ENCODE measurements at places on chromosomes 2 and 18. TPM values are rescaled to one million over a fixed set of nuclear protein-coding genes. Genes with fewer than 3 reads are reported as not detected.

- DNase-seq: no peak
Measured at GRCh38 chr2:43192744-43193651, 33.4 kb downstream of the ZFP36L2 start.

DNA sequence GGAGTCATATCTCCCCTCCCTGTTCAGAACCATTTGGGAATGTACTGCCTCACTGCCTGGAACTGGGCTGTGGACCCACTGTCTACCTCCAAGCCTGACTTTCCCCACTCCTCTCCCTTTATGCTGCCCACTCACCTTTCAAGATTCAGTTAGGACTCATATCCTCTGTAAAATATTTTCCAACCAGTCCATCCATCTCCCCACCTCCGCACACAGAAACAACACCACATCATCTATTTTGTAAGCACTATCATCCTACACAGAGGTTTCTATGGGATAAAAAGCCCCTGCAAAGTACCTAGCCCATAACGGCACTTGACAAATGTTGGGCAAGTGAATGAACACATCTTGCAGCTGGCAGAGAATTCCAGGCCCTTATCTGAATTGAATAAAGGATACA is 250.8 kb downstream of the ANAPC1 start:
- no peak for DNase-seq

PHLPP1 gene
- total RNA-seq: 11.9 TPM

- no peak for DNase-seq
Measured at GRCh38 chr2:128549094-128549493, 230.4 kb upstream of the HS6ST1 start.

- no peak for DNase-seq
Measured at GRCh38 chr2:217065695-217066405, 206.0 kb upstream of the TNP1 start.

DNA sequence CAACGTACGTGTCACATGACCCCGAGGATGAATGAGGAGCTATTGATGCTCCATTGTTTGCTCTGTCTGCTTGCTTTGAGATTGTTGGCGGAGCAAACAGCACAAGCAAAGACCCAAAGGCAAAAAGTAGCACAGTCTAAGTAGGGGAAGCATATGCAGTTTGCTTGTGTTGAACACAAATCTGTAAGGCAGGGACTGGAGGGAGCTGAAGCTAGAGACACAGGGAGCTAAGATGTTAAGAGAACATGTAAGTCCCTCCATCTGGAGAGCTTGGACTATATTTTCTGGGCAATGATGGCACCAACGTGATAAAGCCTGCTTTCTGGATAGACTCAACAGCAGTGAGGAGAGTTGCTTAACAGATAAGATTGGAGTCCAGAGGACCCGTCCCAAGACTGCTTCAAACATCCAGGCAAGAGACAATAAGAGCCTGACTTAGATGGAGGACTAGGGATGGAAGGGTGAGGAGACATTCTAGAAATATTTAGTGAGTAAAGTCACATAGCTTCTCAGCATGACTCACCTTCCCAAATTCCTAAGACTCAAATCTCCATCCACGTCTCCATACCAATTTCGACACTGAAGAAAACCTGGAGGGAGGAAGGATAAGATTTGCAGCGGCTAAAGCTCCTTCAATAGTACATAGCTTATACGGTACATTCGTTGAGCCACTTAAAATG is 88.1 kb upstream of the KLF7 start:
- no peak for DNase-seq

GRCh38 chr2:218733171-218734021 is 22.8 kb downstream of the TTLL4 start:
- no peak for DNase-seq

DNA sequence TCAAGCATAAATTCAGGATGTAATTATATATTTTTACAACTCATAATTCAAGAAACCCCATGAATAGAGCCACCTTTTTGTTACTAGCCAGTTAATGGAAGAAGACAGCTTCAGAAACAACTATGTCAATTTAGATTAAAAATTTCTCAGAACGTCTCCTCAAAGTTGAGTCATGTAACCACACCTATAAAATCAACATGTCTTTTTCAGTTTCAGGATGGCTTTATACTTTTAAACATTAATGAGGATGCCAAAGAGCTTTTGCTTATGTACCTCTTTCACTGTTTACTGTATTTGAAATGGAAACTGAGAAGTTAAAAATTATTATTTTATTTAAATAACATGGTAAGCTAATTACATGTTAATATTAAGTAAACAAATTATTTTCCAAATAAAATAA is 280.1 kb downstream of the PTH2R start:
- no peak for DNase-seq

DNA sequence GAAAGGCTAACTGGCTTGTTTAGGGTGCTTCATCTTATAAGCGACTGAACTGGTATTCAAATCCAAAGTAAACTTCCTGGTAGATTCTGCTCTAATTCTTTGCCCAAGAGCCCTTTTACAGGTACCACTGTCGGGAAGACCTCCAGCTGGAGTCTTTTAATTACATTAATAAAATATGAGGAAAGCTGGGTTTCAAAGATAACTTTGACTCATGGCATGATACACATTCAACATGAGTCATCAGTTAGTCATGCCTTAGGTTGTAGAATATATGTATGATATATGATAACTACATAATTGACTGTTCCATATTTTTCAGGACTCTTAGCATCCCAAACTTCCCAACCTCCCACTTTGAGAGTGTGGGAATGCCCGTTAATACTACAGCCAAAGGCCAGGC is 32.3 kb downstream of the ZCCHC2 start:
- DNase-seq: no peak

MYO3B gene
- 0.17 TPM for total RNA-seq

GRCh38 chr2:170771421-170771937 is 1.3 kb downstream of the ERICH2 start:
- no peak for DNase-seq

- DNase-seq: no peak
Measured at GRCh38 chr18:25097569-25098056, 254.4 kb downstream of the ZNF521 start.

- DNase-seq: no peak
Measured at GRCh38 chr2:67579216-67579615, 182.1 kb downstream of the ETAA1 start.

DNA sequence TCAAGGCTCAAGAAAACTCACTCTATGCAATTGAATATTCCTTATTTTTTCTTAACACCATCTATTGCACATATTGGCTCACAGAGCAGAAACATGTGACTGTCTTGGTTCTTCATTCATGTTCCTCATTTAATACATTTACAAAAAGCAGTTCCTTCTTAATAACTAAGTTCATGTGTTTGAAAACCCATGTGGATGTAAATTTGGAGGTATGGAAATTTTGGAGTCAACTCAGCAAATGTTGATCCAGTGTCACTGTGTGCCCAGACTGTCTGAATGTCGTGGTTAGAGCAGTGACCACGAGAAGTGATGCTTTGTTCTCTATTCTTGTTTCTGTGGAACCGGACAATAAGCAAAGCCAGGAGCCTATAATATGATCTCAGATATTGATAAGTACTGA is 299.1 kb downstream of the SETBP1 start:
- DNase-seq: no peak

PROM2 gene
- 6.0 TPM for total RNA-seq

DNA sequence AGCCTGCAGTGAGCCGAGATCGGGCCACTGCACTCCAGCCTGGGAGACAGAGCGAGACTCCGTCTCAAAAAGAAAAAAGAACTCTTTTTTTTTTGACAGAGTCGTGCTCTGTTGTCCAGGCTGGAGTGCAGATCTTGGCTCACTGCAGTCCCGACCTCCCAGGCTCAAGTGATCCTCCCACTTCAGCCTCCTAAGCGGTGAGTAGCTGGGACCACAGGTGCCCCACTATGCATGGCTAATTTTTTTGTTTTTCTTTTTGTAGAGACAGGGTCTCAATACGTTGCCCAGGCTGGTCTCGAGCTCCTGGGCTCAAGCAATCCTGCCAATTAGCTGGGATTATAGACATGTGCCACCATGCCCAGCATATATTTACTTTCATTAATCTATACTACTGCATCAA is 12.5 kb upstream of the INO80D start:
- DNase-seq: no peak

- DNase-seq: no peak
Measured at GRCh38 chr2:151973901-151974199, 125.0 kb downstream of the CACNB4 start.

GRCh38 chr2:189515264-189515663 is 65.3 kb downstream of the SLC40A1 start:
- DNase-seq: no peak

GRCh38 chr2:71510196-71510807 is 56.9 kb downstream of the DYSF start:
- DNase-seq: peak; percentile 82

DNA sequence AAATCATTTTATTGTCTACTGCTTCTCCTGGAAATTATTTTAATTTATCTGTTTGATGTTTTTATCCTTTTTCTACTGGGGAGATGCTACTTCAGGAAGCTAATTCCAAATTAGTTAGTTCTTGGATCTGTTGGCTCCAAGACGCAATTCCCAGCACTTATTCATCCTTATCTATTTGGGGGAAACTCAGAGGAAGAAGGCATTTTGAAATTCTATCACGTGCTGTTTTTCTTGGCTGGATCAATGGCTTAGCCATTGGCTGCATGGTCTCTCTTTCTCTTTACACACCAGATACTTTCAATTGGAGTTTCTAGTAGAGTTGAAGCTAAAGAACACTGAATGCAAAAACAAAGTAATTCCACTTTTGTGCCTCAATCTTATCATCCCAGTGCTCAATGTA is 98.3 kb downstream of the RAPGEF4 start:
- no peak for DNase-seq

- DNase-seq: no peak
Measured at GRCh38 chr2:170084820-170085491, 93.0 kb upstream of the MYO3B start.

REG3G gene
- total RNA-seq: not detected
